ENCODE measurements at places on chromosomes 6 and 20.

GRCh38 chr6:135025775-135026174 lies 28.8 kb downstream of the HBS1L start:
- no peak for DNase-seq

DNA sequence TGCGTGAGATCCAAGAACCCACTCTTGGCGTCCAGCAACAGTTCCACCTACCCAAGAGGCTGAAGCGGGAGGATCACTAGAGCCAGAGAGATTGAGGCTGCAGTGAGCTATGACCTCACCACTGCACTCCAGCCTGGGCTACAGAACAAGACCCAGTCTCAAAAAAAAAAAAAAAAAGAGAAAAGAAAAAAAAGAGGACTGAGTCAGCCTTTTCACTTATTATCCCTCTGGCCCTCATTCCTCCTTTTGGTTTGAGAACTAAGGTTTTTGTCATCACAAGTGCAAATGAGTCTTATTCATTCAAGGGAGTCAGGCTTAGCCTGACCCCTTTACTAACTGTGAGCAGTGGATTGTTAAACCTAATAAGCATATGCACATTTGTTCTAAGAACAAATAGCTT lies 37.9 kb upstream of the JARID2 start:
- DNase-seq = no peak

DNA sequence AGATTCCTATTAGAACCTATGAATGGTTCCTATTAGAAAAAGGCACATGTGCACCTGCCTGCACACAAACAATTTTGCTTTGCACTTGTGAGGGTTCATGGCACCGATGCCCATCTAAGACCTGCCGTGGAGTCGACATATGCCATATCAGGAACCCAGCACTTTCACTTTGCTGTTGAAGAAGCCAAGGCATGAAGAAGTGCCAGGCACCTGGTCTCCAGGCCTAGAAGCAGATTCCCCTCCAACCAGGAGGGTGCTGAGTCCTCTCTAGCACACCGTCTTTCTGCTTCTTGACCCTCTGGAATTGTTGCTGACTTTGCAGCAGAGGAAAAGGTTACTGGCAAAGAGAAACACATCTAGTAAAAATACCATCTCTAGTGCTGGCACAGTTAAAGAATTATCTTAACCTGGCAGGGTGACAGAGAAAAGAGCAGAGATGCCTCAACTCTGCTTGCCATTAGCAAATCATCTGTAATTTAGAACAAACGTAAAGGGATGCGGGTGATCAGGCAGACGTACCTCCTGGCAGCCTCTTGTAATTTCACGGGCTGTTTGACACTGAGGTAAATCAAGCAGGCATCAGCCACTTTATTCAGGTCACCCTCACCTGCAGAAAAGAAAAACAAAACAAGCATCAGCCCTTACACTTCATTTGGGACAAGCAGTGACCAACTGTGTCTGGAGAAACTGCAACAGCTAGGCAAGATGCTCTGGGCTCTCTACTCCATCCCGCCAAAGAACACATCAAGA lies 37.2 kb downstream of the TTI1 start:
- DNase-seq = no peak

GRCh38 chr6:32147401-32148132 lies 4.2 kb downstream of the PRRT1 start:
- DNase-seq = no peak

DNA sequence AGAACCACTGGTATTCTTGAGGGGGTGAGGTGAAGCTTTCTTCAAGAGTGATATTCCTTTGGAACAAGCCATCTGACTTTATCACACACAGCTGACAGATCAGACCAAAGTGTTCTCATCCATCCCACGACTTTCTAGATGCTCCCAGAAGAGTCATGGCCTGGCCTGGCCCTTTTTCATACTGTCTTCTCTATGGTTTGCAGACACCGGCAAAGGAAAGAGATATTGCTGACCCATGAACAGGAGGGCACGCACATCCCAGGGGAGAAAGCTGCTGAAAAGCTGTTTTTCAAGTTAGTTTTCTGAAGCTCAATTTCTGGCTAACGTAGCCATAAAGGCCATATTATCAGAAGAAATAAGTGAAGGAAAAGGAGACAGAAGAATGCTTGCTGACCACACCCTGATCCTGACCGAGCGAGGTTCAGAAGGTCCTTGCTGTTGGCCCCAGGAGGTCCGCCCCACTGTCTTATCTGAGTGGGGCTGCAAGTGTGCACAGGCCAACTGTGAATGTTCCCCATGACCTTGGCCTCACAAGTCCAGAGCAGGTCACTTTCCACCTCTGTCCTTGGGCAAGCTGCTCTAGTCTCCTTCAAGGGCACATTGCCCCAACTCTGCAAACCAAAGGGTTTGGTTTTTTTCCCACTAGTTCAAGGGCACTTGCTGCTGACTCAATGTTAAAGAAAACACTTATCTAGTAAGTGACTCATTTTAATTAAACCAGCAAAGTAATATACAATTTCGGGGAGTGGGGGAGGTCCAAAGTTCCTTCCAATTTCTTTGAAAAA lies 2.0 kb downstream of the ACSS1 start:
- DNase-seq = no peak

DNA sequence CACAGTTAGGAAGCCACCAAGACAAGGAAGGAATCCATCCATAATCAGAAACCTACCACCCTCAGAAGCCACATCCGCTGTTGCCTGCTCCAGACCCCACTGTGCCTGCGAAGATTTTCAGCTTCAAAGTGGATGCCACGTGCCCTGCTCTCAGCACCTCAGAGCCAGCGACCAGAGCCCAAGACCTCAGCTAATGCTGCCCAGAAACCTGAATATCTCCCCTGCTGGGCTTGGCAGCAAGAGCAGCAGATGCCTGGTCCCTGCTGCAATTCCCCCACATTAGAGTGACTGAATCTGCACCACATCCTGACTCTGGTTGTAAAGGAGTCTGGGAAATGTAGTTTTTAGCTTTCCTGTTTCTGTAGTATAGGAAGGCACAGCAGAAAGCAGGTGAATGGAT lies 10.7 kb upstream of the ULBP3 start:
- DNase-seq = no peak

DNA sequence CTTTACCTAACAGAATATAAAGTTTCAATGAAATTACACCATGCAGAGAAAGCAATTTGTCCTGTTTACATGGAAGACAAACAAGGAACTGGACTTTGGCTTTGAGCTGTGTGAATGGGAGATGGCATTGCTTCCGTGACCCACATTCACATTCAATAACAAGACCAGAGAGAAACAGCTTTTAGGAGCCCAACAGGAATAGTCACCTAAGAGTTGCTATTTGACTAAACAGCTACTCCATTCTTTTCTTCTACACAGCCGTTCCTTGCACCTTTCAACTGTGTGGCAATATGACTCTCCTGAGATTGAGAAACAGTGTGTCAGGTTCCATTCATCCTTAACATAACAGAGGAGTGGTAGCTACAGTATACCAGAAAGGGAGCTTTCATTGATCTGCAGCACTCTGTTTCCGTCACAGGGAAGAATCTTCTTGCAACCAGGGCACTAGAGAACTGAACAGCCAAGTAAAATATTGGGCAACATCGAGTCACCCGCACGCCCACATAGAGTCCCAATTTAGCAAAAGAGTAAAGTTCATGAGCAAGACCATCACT lies 355.1 kb downstream of the HAO1 start:
- DNase-seq = no peak

GRCh38 chr6:167401525-167402194 lies 76.8 kb downstream of the TTLL2 start:
- no peak for DNase-seq

DNA sequence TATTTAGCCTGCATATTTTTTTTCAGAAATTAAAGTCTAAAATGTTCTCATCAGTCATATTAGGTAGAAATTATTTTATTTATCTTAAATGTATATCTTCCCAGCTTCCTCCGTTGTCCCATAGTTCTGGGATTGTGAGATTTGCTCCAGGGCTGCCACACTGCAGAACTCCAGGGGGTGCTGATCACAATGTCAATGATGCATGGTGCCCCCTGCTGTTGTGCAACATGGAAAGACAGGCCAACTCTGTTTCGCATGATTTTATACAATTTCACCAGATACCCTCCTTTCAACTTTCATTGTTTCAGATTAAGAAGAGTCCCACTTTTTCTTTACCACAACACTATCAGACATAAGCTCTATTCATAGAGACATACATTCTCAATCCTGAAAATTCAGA lies 35.9 kb downstream of the ID4 start:
- DNase-seq = no peak

GRCh38 chr6:31557443-31558317 lies 10.3 kb downstream of the NFKBIL1 start:
- no peak for DNase-seq

GRCh38 chr6:11214084-11214833 lies 18.2 kb downstream of the NEDD9 start:
- no peak for DNase-seq

DNA sequence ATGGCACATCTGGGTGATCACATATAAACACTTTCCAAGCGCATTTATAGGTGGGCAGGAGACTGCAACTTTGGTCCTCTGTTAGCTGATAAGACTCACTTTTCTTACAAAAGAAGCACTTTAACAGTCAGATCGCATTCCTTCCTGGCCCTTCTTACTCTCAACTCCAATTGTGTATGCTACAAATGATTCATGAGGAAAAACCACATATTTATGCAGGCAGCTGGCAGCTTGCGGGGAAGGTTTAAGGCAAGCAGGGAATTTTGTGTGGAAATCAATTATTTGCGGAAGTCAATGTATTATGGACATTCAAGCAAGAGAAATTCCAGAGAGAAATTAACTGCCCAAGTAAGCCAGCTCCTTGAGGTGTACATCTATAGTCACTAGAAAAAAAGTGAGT lies 194.0 kb downstream of the PKHD1 start:
- no peak for DNase-seq

GRCh38 chr6:104613416-104614001 lies 246.2 kb downstream of the HACE1 start:
- no peak for DNase-seq

- no peak for DNase-seq
Measured at GRCh38 chr20:47487175-47487917, 14.3 kb upstream of the NCOA3 start.

- DNase-seq = no peak
Measured at GRCh38 chr6:113782636-113783035, 74.5 kb upstream of the MARCKS start.

DNA sequence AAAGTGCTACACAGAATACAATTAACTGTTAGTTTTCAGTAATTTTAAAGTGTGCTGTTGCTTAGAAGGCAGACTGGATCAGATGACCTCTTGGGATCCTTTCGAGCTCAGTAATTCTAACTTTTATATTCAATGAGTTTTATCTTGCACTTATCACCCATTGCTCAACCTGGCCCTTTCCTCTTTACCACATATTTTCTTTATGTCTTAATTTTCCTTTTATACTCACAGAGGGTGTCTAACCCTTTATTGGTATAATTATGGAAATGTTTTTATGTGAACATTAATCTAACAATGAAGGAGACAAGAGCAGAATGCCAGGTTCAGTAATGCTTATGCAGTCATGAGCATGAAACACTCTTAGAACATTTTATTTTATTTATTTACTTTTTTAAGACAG lies 39.7 kb upstream of the CARMIL1 start:
- DNase-seq = no peak

DNA sequence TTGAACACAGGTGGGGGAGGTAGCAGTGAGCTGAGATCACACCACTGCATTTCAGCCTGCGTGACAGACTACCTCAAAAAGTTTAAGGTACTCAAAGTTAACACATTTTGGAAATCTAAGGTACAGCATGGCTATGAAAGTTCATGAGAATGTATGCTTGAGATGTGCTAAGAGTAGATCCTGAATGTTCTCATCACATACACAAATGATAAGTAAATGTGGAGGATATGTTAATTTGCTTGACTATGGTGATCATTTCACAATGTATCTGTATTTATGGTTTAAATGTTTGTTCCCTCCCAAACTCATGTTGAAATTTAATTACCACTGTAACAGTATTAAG lies 20.1 kb upstream of the SERPINB1 start:
- no peak for DNase-seq

GRCh38 chr20:25574411-25574810 lies 10.9 kb downstream of the NINL start:
- no peak for DNase-seq

- no peak for DNase-seq
Measured at GRCh38 chr20:46741924-46742668, 32.6 kb downstream of the SLC2A10 start.

- DNase-seq = no peak
Measured at GRCh38 chr20:3927486-3928291, 38.5 kb downstream of the PANK2 start.

DNA sequence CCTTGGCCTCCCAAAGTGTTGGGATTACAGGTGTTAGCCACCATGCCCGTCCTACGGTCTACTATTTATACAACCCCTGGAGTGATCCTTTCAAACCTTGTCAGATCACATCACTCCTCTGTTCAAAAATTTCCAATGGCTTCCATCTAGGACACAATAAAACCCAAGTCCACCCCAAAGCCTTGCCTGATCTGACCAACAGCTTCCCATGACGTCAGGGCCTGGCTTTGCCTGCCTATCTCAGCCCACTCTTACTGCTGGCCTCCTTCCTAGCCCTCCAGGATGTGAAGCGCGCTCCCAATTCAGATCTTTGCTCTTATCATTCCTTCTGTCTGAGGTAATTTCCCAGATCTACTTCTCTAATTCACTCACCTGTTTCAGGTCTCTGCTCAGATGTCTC lies 128.4 kb downstream of the LINC00237 start:
- DNase-seq = no peak
